T-helper 1 cell treated with Interleukin-12 subunit alpha and Interleukin-12 subunit beta and Interleukin-4 antibody, amounts not matched to agents 30 ng/mL and 1 ng/mL, for 36 hours (primary cell): ENCODE measurements at places on chromosomes 2 and 18. TPM values are rescaled to one million over a fixed set of nuclear protein-coding genes. Genes with fewer than 3 reads are reported as not detected.

Gene INPP5D
- 128 and 141 TPM in 2 replicates for total RNA-seq

Gene UGP2
- 106 and 111 TPM in 2 replicates for total RNA-seq

Gene NR4A2
- total RNA-seq, result 5.5 TPM in 2 replicates

Gene CNGA3
- total RNA-seq, result not detected in 2 replicates

Gene RGPD5
- total RNA-seq, result 22.7 and 30.4 TPM in 2 replicates

Gene CLEC4F
- total RNA-seq, result 0.12 and 0.27 TPM in 2 replicates
